ENCODE measurements at places on chromosomes 2 and 18.

DNA sequence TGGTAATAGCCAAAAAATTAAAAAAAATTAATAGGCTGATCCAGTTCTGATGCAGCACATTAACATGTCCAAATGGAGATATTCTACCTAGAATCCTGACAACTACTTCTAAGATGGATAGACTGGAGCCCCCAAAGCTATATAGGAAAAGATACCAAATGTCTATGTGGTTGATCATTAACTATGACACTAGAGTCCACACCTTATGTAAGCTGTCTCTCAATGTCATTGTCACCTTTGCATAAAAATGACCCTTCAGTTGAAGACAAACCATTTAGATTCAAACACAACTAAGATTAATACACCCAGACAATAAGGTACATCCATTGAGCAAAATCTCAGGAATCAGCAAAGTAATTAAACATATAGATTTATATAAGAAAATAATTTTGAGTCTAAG is 14.6 kb downstream of the ZNF396 start:
- DNase-seq, result no peak

- no peak for DNase-seq
Observed at GRCh38 chr2:174617120-174617519, 19.5 kb upstream of the WIPF1 start.

- no peak for DNase-seq
Observed at GRCh38 chr2:154078926-154079325, 207.2 kb downstream of the GALNT13 start.

- DNase-seq, result no peak
Observed at GRCh38 chr2:42074661-42075060, 26.8 kb downstream of the PKDCC start.

DNA sequence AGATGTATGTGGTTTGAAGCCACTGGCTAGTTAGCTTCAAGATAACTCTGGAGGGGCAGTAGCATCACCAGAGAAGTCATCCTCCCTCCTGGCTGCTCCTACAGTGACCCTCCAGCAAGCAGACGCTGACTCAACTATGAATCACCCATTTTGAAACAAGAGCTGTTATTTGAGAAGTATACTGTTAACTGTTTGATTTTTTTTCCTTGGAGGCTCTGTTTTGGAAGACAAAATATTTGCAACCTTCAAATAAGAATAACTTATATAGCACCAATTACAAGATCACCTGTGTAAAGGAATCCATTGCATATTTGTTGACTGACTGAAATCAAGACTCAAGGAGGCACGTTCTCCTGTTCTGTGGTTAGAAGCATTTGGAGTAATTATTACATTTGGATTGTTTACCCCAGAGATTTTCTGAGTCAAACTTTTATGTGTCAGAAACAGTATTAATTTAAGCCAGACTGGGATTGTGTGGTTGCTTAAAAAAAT is 313.8 kb downstream of the MTX2 start:
- DNase-seq, result no peak

- DNase-seq, result no peak
Observed at GRCh38 chr2:70484086-70484485, 69.5 kb downstream of the TGFA start.

- no peak for DNase-seq
Observed at GRCh38 chr2:71767663-71768062, 314.3 kb downstream of the DYSF start.

- DNase-seq, result no peak
Observed at GRCh38 chr2:121004359-121004758, 268.7 kb downstream of the GLI2 start.

DNA sequence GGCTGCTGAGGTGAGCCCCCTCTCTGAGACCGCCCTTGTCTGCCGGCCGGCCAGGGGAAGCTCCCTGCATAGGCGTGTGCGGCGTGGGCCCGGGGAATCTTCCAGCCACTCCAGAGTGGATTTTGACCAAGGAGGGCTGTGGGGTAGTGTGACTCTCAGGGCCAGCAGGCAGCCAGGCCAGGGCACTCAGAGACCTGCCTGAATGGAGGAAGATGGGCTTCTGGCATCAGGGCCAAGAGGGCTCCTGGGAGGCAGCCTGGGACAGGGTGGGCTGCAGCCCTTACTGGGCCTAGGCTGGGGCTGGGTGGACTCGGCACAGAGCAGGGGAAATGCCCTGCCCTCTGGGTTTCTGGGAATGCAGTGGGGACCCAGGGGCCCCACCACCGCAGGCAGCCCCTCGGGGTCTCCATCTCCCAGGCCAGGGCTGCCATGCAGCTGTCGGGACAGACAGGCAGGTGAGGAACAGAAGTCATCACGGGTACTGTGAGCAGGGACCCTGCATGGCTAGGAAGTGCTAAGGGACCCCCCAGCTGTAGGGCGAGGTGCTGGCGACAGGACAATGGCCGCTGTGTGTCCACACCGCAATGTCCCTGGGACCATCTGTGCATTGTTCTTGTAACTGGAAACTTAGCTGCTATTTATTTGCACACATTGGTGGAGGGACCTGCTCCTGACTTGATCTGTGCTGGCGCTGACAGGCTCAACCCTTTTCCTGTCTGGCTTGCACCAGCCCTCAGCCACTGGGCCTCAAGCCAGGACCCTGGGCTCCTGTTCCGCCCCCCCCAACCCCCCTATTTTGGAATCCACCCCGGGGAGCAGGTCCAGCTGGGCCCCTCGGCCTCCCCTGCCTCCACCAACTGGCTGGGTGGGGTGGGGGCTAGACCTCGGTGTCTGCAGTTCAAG is 4.1 kb downstream of the PDCD1 start:
- DNase-seq, result no peak

- no peak for DNase-seq
Observed at GRCh38 chr18:8439055-8439454, 170.2 kb upstream of the RAB12 start.

DNA sequence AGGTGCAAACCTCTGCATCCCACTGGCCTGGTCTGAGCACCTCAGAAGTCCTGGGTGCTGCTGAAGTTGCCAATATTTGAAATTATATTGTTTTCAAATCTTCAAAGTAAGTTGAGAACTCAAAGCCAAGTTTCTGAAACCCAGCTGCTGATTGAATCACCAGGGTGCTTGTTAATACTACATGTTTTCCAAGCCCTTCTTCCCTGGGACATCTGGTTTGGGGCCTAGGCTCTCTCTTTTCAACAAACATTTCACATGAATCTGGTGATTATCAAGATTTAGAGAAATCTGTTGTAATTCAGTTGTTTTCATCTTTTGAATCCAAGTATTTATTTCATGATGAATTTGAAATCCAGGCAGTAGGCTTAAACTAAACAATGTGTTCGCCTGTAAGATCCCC is 24.4 kb downstream of the MLPH start:
- DNase-seq, result no peak

DNA sequence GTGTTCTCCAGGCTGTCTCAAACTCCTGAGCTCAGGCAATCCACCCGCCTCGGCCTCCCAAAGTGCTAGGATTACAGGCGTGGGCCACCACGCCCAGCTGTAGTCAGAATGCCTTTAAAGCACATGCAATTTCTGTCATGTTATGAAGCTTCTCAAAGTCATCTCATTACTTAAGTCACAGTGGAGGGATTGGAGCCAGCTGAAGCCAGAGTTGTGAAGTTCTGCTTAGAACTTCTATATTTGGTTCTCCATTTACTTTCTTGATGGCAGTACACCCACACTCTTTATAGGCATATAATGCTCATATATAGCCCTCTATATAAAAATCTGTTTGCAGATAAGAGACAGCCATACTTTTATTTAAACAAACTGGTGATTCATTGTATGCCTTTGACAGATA is 68.8 kb upstream of the CWC22 start:
- no peak for DNase-seq

DNA sequence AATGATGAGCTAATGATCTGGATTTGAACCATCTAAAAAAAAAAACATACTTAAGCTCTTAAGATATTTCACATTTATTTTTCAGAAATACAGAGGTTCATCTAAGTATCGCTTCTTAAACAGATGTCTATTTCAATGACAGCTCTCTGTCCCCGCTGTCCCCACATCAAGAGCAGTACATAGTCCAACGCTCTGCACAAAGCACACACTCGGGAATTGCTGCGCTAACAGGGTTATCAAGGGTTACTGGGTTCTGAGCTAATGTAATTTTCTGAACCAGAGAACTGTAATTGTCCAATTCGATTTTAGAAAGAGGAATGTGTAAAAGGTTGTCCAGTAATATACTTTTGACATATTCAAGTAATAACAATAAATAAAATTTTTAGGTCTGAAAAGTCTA is 58.8 kb upstream of the ST8SIA5 start:
- DNase-seq, result no peak

DNA sequence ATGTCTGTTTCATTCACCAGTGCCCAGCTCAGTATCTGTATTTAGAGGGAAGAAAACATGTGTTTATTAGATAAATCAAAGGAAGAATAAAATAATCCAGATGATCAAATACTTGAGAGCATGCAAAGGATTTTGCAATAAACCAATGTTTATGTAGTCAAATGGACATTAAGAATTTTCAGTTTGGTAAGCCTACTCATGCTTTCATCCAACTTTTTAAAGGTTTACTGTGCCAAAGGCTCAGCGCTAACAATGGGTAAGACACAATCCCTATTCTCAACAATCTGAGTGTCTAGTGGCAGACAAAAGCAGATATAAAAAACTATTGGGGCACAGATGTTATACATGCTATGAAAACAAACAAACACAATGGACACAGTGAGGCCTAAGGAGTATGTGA is 26.3 kb downstream of the GRB14 start:
- DNase-seq, result no peak

GRCh38 chr18:73780218-73780617 is 367.4 kb downstream of the FBXO15 start:
- no peak for DNase-seq

DNA sequence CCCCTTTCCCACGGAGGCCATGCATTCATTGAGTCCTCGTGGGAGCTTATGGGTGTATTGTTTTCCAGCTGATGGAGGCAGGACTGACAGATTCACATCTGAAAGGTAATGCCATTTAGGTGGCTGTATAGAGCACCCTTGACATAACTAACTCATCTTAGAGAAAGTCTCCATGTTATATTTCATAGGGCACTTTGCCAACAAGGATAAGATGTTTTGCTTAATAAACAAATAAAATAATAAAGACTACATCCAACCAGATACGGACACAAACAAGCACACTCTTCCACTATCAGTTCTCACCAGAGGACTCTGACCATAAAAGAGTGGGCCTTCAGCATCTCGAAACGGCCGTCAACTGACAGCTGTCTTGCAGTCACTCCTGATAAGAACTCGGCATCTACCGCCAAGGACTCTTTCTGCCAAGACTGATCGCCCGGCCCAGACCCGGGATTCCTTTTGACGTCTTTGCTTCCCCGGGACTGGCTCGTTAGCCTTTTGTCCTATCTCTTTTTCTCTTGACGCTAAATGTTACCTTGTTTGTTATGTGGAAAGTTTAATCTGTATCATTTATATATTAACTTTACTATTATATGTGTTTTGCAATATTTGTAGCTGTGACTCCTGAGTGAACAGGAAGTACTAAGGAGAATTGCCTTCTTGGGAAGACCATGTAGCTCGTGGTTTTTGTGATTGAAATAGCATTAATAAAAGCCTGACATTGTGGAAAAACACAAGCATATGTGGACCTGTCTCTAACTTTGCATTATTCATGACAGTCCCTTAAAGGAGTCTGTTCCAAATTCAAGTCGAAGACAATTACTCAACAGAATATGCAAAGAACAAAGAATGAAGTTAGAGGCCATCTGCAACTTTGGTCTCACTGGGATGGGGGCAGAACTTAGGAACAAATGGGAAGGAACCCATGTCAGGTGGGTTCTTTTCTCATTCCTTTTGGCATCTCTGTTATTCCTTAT is 195.1 kb downstream of the LPIN1 start:
- DNase-seq, result no peak

- no peak for DNase-seq
Observed at GRCh38 chr2:64211276-64211921, 67.2 kb upstream of the PELI1 start.

DNA sequence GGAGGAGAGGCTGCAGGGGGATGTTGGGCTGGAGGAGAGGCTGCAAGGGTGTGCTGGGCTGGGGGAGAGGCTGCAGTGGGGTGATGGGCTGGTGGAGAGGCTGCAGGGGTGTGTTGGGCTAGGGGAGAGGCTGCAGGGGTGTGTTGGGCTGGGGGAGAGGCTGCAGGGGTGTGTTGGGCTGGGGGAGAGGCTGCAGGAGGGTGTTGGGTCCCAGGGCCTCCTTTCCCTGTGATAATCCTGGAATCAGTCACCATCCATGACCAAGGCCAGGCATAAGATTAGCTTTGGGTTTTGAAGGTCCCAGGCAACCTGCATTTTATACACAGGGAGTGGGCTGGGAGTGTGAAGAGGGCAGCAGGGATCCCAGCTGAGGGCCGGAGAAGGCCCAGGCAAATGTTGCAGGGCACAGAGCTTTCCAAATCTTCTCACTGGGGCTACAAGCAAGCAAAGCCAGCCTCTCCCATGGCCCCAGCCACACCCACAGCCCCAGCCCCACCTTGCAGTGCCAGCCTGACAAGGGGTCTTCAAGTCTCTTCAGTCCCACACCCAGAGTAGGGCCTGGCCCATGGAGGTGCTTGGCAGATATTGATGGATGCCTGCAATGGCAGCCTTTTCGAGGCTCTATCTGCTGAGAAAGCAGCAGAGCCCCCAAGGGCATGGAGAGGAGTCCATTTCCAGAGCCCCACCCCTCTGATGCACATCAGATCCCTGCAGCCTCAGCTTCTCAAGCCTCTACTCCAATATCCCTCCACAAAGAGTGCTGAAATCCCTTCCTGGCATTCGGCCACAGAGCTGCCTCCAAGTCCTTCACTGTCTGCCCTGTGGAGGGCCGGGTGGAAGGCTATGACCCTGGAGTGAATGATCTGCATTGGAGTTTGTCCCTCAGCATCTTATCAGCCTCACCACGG is 50.3 kb upstream of the GLI2 start:
- no peak for DNase-seq

- no peak for DNase-seq
Observed at GRCh38 chr2:129883121-129883520, 96.3 kb upstream of the RAB6C start.

GRCh38 chr2:190910341-190911136 is 29.9 kb downstream of the GLS start:
- no peak for DNase-seq

DNA sequence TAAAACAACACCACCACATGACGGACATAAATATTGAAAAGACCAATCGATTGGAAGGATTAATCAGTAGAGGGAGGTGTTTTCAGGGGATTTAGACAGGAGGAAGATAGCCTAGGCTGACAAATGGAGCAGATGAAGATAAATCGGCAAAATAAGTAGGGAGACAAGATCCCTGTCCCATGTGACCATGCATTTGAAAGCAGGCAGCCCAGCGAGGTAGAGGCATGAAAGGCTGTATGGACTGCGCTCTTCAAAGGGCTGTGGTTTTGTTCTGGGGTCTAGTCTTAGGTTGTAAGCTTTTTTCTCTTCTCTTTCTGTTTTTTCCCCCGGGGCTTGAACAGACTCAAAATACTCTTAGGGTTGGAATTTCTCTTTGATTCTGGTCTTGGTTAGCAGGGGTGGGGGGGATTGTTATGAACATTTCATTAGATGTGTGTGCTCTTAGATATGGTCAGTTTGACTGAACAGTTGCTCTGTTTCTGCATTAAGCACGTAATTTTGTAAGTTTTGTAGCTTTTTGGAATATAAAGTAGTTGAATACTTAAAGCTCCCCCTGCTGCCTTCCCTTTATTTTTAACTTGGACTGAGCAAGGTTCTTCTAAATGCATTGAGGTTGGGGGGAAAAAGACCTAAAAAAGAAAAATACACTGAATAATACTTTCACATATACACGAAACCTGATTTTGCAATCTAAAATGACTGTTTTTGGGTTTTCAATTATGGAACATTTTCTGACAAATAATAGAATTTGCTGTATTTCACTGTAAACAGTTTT is 32.2 kb downstream of the ZNF532 start:
- DNase-seq, result no peak
